Pancreas (tissue), 10 donors: ENCODE measurements at places on chromosomes 13 and 19. TPM values are rescaled to one million over a fixed set of nuclear protein-coding genes. Genes with fewer than 3 reads are reported as not detected.

GRCh38 chr19:11418549-11419506 is at the start of gene RGL3:
Gene RGL3 (minus strand): TSS chr19:11419314. CDS start chr19:11419278, 36 bp downstream.
- H3K36me3 ChIP-seq = no peaks in the 10 kb centered on the region
- no peaks in the 10 kb centered on the region for H3K27me3 ChIP-seq
- no peaks in the 10 kb centered on the region for H3K4me1 ChIP-seq
- peak within 1 kb of the TSS; percentile 76 for H3K27ac ChIP-seq

DNA sequence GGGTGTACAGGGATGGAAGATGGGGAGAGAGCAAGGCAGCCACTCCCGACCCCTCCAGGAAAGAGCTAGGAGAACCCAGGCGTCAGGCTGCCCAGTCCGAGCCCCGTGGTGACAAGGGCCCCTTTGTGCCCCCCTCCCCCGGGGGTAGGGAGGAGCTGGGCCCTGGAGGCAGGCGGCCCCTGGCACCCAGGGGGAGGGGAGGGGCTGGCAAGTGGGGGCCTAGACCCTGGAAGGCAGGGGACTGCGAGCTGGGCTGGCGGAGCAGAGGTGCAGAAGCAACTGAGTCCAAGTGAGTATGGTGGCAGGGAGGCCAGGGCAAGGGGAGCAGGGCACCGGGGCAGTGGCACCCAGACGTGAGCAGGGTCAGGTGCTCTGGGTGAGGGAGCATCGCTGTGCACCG is at the start of gene MAG:
TSS of gene MAG (plus strand) at position 246 of the 400 bp plus-strand sequence. CDS start 3,248 bp downstream, outside the sequence.
- no peaks in the 10 kb centered on the region for H3K4me1 ChIP-seq
- no peaks in the 10 kb centered on the region for H3K36me3 ChIP-seq
- no peak within 1 kb of the TSS for H3K4me3 ChIP-seq

DNA sequence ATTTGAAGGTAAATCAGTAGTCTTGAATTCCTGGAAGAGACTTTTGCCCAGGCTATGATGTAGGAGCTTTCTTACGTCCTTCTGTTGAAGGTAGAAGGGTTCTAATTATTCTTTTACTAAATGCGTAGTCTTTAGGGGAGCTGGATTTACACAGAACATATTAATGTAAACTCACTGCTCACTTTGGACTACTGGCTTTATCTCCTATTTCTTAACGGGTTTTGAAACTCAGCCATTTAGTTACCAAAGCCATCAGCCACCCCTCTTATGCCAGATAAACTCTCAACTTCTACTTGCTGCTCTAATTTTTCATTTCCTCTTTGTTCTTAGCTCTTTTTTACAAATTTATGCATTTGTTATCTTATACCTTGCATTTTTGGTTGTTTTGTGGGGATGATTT is 81.5 kb downstream of the FNDC3A start:
- H3K27ac ChIP-seq = no peak overlapping the region
- H3K4me1 ChIP-seq = peaks cover 5% of the 10 kb centered on the region
- no peaks in the 10 kb centered on the region for H3K27me3 ChIP-seq
- H3K4me3 ChIP-seq = no peak overlapping the region
- no peaks in the 10 kb centered on the region for H3K36me3 ChIP-seq

DNA sequence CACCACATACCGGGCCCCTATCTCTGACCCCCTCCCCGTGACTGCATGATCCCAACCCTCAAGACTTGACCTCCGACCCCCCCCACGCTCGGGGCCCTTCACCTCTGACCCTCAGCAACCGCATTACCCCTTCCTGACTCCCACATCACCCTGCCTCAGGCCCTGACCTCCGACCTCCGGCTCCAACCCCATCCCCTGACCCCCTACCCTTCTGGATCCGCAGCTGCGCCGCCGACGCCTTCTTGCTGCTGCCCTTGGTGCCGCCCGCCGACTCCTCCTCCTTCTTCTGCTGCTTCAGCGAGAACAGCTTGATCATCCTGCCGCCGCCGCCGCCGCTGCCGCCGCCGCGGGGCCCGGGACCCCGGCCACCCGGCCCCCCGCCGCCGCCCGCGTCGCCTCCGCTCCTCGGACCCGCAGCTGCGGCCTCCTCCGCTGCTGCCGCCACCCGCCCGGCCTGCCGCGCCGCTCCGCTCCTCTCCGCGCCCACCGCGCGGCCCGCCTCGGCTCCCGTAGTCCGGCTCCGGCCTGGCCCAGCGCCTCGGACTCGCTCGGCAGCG is at the start of gene UBE2M:
TSS of gene UBE2M (minus strand) at position 546 of the 557 bp plus-strand sequence. CDS start at position 316, 230 bp downstream.
- no peaks in the 10 kb centered on the region for H3K36me3 ChIP-seq
- no peaks in the 10 kb centered on the region for H3K27me3 ChIP-seq
- DNase-seq = peak; percentile 97
- H3K4me1 ChIP-seq = peaks cover 24% of the 10 kb centered on the region
- peak within 1 kb of the TSS; percentile 98 for H3K27ac ChIP-seq

DNA sequence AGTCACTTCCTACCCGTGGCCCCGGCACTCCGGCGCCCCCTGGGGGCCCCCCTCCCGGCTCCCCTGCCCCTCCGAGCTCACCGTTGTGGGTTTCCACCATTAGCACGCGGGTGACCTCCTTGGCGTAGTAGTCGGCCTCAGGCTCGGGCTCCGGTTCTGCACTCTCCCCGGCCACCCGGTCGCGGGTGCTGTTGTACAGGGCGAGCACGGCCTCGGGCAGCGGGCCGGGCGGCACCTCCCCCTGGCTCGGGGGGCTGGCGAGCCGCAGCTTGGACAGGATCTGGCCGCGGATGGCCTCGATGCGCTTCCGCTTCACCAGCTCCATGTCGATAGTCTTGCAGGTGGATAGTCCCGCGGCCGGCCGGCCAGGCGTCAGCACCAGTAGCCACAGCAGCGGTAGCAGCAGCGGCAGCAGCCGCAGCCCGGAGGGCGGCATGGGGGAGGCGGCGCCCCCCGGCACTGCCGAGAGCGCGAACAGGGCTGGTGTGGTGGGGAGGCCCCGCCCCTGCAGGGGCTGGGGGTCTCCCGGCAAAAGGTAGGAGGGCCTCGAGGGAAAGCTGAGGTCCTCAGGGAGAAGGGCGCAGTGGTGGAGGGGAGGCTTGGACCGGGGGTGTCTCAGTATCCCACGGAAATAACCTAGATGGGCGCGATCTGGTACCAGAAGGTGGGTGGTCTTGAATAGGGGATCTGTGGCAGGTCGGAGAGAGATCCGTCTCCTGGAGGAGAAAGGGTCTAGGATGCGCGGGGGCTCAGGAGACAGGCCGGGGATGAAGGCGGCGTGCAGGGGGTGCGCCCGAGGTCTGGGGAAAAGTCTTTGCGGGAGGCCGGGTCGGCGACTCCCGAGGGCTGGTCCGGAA is 885 bp downstream of the TGFB1 start:
- H3K27ac ChIP-seq = peak overlapping the region; percentile 66
- DNase-seq = peak; percentile 71
- no peaks in the 10 kb centered on the region for H3K36me3 ChIP-seq
- H3K4me1 ChIP-seq = no peaks in the 10 kb centered on the region
- H3K27me3 ChIP-seq = no peaks in the 10 kb centered on the region

DNA sequence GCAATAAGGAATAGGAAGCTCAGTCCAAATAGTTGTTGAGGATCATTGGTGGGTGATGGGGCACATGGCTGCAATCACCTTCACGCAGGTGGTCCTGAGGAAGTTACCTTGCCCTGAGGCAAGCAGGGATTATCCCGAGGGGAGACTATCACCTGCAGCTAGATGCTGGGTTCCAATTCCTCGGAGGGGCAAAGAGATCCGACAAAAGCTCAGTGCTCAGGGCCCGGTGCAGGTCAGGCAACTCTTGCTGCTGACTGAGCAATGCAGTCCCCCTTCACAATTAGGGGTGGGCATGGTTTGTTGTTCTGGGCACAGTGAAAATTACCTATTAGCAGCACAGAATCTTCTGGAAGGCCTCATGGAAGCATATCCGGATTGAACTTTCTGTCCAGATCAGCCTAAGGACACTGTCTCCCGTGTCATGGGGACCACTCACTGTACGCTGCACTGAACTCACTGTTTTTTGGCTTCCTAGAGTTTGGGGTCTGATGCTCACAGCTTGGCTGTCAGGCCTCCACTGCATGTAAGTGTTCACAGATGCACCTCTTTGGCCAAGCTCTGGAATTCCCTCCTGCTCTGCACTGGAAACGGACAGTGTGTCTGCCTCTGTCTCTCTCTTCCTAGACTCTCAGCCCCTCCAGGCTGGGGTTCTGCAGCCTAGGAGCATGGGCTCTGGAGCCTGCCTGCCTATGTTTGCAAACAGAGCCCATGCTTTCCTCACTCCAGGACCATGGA is 372.7 kb downstream of the ZNF536 start:
- no peaks in the 10 kb centered on the region for H3K36me3 ChIP-seq
- DNase-seq = no peak
- H3K4me3 ChIP-seq = no peak overlapping the region
- H3K27ac ChIP-seq = no peak overlapping the region
- H3K4me1 ChIP-seq = no peaks in the 10 kb centered on the region

GRCh38 chr13:38944219-38944618 is 46.4 kb downstream of the STOML3 start:
- no peaks in the 10 kb centered on the region for H3K27me3 ChIP-seq
- H3K36me3 ChIP-seq = no peaks in the 10 kb centered on the region
- H3K27ac ChIP-seq = no peak overlapping the region

- peaks cover 5% of the 10 kb centered on the region for H3K4me1 ChIP-seq
- H3K27me3 ChIP-seq = no peaks in the 10 kb centered on the region
- H3K36me3 ChIP-seq = no peaks in the 10 kb centered on the region
- peak; percentile 55 for DNase-seq
- no peak overlapping the region for H3K4me3 ChIP-seq
Measured at GRCh38 chr19:57406516-57407123, 4.3 kb upstream of the ZNF17 start.

DNA sequence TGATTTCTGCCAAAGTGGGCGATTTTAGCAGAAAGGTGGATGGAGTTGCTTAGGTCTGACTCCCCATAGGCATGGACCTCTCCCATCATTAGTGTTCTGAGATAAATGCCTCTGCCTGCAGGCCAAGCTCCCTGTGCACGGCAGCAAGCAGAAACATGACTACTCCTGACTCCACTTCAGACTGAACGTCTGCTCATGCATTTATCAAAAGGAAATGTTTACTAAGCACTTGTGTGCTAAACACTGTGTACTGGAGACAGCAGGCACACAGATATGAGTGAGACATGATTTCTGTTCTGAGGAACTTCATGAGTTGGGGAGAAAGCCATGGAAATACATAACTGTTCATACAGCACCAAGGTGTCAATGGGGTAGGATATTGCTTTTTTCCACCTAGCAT is 149.6 kb downstream of the MIPEP start:
- DNase-seq = no peak
- no peaks in the 10 kb centered on the region for H3K27me3 ChIP-seq
- H3K36me3 ChIP-seq = no peaks in the 10 kb centered on the region
- peaks cover 29% of the 10 kb centered on the region for H3K4me1 ChIP-seq

ALOX5AP gene
- 3.6 TPM for polyA plus RNA-seq

CBLC gene
- polyA plus RNA-seq = 29.7 TPM

ZNF433 gene
- polyA plus RNA-seq = 7.1 TPM

KIR2DL3 gene
- polyA plus RNA-seq = not detected

MYO16 gene
- 0.42 TPM for polyA plus RNA-seq

ERICH6B gene
- polyA plus RNA-seq = not detected

RETN gene
- 2.2 TPM for polyA plus RNA-seq
